ENCODE measurements at places on chromosomes 3 and 15. TPM values are rescaled to one million over a fixed set of nuclear protein-coding genes. Genes with fewer than 3 reads are reported as not detected.

- DNase-seq: no peak
Measured at GRCh38 chr15:93645594-93645993, 556.6 kb upstream of the RGMA start.

GRCh38 chr15:57573151-57573550, 18.6 kb upstream of the MYZAP start:
- DNase-seq: no peak

DNA sequence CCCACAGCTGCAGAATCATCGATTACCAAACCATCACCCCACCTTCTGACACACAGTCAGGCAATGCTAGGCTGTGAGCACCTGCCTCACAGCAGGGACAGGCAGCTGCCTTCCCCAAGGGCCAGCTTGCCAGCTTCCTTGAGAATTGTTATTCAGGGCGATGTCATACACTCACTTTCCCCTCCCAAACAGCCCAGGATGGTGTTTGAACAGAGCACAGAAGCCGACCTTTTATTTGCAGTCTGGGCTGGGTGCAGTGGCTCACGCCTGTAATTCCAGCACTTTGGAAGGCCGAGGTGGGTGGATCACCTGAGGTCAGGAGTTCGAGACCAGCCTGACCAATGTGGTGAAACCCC, 84.5 kb upstream of the HERC1 start:
- no peak for DNase-seq

DNA sequence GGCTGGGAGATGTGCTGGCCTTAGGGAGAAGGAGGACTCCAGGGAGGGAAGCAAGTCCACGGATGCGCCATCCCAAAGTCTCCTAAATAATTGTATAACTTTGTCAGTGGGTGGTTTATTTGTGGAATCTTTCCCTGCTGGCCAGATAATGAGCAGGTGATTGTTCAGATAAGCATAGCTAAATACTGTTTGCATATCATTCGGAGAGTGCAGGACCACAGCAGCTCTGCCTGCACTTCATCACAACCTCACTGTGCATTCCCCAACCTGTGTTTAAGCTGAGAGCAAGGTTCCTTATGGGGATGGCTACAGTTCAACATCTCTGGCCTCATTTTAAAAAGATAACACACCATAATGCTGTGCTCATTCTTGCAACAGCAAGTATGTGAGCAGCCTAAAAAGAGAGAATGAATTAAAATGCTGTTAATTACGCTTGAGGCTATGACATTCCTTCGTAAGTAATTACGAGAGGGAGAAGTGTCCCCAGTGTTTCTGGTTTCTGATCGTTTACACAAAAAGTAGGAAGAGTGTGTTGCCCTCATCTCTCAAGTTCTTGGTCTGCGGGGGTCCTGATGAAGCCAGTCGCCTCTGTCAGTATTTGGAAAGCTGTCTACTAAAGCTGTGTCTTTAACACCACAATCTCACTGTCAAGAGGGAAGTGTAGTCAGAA, 272.0 kb upstream of the RORA start:
- no peak for DNase-seq

DNA sequence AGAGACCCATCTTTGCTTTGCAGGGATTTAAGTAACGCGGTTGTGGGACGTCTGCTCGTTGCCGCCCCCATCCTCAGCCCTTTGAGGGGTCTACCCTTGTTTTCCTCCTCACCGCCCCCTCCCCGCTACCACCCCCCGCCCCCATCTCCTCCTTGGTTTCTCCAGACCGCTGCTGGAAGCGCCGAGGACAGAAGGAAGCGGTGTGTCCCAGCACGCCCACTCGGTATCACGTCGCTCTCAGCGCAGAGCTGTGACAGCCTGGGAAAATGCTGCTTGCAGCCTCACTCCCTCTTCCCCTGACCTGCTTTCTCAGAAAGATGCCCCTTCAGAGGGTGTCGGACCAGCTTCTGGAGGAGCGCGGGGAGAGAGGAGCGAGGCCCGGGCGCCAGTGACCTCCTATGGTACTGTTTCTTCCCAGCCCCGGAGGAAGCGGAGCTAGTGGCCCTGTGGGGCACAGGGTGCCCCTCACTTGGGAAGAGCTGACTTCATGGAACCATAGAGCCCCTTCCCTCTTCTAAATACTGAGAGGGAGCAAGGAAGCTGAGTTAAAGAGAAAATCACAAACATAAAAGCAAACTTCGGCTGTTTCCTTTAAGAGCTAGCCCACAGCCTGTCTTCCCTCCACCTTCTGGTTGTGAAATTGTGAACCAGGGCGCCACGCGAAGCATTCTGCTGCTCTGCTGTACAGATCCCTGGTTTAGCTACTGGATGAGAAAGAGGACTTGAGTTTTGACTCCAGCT, 698 bp downstream of the IL1RAP start:
- DNase-seq: peak; percentile 63

GRCh38 chr15:85555875-85556617, 175.6 kb downstream of the AKAP13 start:
- no peak for DNase-seq

- peak; percentile 68 for DNase-seq
Measured at GRCh38 chr3:153130312-153130977, 31.6 kb upstream of the RAP2B start.

DNA sequence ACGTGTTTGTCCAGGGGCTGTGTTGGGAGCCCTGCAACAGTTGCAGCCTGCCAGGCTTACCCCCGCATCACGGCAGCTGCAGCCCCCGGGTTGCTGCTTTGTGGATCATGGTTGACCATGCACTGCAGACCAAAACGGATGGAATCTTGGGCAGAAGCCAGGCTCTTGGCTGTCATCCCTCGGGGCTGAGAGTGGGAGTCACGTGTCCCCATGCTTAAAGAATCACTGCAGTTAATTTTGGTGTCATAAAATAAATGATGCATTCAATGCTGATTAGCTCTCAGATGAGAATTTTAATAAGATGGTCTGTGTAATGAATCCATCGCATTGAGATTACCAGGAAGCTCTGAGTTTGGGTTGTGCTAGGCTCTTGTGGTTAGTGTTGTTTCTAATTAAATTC, 115.6 kb downstream of the CHDH start:
- DNase-seq: peak; percentile 43

DNA sequence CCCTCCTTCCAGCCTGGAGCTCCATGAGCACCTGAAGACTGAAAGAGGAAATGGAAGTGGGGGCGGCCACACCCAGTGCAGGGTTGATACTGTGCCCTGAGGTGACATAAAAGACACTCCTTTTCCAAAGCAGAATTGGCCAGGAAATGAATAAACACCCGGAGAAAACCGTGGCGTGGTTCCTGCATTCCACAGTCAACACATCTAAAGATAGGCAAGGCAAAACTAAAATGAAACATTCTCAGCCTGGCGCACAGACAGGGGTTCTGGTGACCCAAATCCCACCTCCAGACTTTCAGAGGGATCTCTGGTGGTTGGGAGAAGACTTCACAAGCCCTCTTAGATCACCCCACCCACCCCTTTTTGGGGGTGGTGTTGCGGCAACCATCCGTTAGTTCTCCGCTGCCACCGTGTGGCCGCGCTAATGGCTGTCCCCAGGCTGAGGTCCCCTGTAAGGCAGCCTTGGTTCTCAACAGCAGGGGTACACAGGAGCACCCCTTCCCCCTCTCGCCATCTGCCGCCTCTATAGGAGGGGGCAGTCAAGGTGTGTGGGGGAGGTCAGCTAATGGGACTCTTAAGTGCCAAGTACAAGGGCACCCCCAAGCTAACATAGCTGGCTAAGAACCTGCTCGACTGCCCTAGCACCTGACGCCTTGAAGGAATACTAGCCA, 2.5 kb upstream of the MST1R start:
- peak; percentile 55 for DNase-seq

DNA sequence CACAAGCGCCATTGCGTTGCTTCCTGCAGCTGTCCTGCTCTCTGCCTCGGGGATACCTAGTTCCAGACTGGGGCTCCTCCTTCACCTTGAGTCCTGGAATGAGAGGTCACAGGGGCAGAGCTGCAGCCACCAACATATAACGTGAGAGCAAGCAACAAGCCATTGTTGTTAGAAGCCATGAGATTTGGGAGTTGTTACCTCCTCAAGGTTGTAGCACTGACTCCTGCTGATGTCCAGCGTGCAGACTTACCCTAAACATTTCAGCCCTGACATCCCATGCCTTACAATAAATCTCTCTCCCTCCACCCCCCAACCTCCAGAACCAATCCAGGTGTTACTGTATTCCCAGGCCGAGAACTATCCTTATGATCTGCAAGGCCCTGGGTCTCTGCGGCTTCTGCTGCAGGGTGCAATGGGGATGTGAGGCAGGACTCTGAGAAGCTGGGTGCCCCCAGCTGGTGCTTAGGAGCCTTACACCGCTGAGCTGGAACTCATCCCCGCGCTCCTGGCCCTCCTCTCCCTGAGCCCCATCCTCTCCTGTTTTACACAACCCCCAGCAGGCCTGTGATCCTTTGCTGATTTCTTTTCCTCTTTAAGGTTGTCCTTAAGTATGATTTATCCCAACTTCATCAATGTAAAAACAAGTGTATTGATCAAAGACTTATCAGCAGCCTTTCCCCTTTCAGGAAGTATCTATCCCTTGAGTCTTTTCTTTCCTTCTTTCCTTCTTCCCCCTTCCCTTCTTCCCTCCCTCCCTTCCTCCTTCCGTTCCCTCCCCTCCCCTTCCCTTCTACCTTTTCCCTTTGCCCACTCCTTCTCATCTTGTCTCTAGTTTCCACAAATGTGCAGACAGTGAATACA, 84.2 kb upstream of the ABHD2 start:
- peak; percentile 43 for DNase-seq

DNA sequence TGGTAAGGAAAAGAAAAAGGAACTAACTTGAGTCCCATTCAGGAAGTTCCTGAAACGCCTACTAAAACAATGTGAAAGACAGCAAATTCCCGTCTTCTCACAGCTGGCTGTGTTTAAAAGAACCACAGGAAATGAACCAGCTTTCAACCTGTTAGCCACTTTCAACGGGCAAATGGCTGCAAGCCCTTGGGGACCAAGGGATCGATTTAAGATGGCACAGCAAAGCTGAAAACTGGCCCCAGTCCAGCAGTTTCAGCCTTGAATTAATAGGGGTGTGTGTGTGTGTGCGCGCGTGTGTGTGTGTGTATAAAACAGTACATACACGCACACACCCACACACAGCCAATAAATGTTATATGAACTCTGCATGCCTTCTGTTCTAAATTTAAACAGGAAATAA, 168.7 kb upstream of the TMCO5A start:
- peak; percentile 4 for DNase-seq

DNA sequence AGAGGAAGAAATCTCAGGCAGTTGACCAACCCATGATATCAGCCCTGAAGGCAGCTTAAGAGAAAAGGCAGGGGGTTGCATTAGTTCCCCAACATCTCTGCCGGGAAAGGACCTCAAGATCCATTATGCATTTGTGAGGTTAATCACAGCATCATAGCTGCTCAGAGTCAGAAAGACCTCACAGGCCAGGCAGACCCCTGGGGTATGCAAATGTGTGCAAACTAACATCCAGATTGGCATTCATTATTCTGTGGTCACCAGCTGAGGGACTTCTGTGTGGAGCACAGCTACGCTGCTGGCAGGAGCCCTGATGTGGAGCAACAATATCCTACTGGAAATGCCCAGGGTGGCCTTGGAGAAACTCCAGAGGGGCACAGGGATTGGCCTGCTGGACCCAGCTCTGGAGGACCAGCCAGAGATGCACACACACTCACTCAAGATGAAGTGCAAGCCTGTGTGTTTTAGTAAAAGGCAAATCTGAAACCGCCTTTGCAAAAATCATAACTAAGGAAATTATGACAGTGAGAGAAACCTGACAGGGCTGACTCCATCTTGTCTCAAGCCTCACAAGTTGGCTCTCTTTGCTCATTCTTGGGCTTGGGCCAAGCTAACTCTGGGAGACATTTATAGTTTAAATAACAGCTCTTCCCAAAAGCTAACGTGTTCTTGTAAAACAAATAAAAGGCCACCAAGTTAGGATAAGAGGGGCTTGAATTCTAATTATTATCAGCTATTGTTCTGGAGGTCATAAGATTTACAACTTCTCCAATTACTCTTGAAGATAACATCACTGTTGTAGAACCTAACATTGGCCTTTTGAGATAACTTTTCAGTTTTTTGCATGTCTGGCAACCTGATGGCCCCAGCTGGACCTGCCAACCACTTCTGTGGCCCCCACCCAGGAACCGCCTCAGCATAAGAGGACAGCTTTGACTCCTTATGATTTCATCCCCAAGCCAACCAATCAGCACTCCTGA, 257.1 kb downstream of the UACA start:
- peak; percentile 53 for DNase-seq

GRCh38 chr3:70885636-70886035, 573.2 kb upstream of the MDFIC2 start:
- no peak for DNase-seq

GRCh38 chr15:66785637-66786036, 83.6 kb downstream of the SMAD6 start:
- no peak for DNase-seq

- peak; percentile 72 for DNase-seq
Measured at GRCh38 chr3:183148056-183148455, 14.5 kb downstream of the LAMP3 start.

GRCh38 chr15:79682285-79682684, 214.5 kb downstream of the MTHFS start:
- DNase-seq: peak; percentile 88

- no peak for DNase-seq
Measured at GRCh38 chr3:144544871-144545270, 573.2 kb downstream of the DIPK2A start.

GRCh38 chr15:96181873-96182301, 148.6 kb upstream of the NR2F2 start:
- peak; percentile 96 for DNase-seq

DNA sequence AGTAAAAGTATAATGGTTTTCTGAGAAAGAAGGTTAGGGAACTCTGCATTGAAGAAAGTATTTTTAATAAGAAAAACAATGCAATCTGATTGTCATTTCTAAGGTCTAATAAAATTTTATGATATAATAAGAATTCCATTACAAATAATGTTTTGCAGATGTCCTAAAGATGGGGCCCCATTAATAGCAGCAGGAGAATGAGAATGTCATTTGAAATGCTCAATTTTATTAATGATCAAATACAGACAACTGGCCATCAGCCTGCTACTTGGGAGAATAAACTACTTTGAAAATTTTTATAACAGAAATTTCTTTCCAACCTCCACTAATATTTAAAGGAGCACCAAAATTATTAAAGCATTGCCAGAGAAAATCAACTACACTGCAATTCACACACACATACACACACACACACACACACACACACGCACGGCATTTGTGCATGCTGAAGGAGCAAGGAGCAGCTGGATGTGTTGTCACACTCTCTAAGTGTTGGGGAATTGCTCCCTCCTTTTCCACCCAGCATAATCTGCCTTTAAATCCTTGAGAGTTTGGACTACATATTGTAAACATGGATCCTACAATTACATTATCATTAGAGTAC, 109.5 kb downstream of the THRB start:
- no peak for DNase-seq

- no peak for DNase-seq
Measured at GRCh38 chr3:120793601-120794000, 51.1 kb downstream of the GTF2E1 start.

- no peak for DNase-seq
Measured at GRCh38 chr3:193313061-193313958, 65.2 kb downstream of the ATP13A5 start.

Gene KLHDC8B
- 91.7 TPM for total RNA-seq

Gene TEX264
- total RNA-seq: 38.7 TPM

Gene PPCDC
- total RNA-seq: 11.8 TPM

Gene AMIGO3
- 0.27 TPM for total RNA-seq

Gene TMED3
- 45.1 TPM for total RNA-seq

Gene GOLGA8K
- total RNA-seq: not detected

Gene LMAN1L
- total RNA-seq: not detected

Gene FBXO40
- not detected for total RNA-seq

Gene NUP210
- total RNA-seq: 0.33 TPM

Gene MKRN3
- 0.65 TPM for total RNA-seq

Gene NLGN1
- 6.1 TPM for total RNA-seq
